Right atrium auricular region (tissue), 2 donors: ENCODE measurements at places on chromosomes 7 and 10. TPM values are rescaled to one million over a fixed set of nuclear protein-coding genes. Genes with fewer than 3 reads are reported as not detected.

DNA sequence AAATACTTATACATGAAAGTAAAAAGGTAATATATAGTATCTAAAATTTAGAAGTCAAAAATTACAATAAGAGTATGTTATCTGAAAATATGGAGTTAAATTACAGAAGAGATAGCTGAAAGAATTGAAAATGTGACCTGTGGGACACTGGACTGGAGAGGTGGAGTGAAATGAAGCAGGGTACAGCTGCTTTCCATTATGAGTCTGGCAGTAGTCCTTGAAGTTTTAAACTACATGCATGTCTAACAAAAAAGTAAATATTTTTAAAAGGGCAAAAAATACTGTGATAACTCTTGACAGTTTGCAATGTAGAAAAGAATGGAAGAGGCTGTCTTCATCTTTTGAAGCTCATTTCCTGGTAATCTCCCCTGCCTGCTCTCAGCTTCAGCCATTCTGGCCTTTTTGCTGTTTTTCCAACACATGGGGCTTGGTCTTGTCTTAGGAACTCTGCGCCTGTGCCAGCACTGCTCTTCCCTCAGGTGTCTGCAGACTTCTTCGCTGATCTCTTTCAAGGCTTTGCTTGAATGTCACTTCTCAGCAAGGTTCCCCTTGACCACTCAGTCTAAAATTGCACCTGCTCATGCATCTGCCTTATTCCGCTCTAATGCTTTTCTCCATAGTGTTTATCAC, 36.9 kb downstream of the PTPRZ1 start:
- H3K27ac ChIP-seq: no peak overlapping the region
- no peaks in the 10 kb centered on the region for H3K4me1 ChIP-seq
- H3K36me3 ChIP-seq: no peaks in the 10 kb centered on the region
- H3K4me3 ChIP-seq: no peak overlapping the region
- no peaks in the 10 kb centered on the region for H3K27me3 ChIP-seq

DNA sequence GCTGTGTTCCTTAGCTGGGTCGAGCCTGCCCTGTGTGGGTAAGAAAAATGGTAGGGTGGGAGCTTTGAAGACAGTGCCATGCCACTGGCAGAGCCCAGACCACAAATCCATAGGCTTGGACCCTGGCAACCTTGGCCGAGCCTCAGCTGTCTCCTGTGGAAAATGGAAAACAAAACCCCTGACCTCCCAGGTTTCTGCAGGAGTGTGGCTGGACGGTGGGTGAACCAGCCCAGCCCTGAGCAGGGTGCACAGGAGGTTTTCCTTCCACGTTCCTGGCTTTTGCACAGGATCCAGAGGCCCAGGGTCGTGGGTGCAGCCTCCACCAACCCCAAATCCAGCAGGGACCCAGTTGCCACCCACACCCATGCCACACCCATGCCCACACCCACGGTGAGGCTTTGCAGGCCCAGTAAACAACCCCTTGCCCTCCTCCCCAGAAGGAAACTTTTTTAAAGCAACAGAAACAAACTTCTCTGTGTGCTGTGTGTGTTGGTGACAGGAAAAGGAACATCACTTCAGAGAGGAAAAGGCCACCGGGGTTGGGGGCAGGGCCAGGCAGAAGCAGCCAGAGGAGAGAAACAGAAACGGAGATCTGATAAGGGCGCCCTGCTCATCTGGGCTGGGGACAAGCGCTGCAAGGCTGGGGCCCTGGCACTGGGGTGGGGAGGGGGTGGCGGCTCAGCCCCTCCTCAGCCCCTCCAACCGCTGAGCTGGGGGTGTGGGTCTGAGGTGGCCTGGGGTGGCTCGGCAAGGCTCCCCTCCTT, 20.7 kb upstream of the ZMIZ1 start:
- no peak for DNase-seq
- no peak overlapping the region for H3K27ac ChIP-seq
- H3K36me3 ChIP-seq: no peaks in the 10 kb centered on the region
- peaks cover 8% of the 10 kb centered on the region for H3K4me1 ChIP-seq

DNA sequence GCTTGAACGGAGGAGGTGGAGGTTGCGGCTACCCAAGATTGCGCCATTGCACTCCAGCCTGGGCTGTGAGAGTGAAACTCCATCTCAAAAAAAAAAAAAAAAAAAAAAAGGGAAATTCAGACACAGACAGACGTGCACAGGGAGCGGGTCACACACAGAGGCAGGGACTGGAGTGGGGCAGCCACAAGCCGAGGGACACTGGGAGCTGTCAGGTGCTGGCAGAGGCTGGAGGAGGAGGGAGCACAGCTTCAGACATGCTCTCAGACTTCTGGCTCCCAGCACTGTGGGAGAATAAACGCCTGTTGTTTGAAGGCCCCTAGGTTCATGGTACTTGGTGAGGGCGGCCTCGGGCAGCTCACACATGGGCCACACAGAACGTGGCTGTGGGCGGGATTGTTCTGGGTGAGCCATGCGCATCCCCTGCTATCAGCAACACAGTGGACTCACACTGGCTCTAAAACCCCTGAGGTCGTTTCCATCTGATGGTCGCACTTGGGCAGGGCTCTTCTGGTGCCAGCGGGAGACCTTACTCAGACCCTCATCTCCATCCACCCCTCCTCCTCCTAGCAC, 375.9 kb downstream of the DNAJB6 start:
- H3K4me3 ChIP-seq: no peak overlapping the region
- no peak for DNase-seq
- H3K27me3 ChIP-seq: no peaks in the 10 kb centered on the region

ZCCHC24 gene
- 85.9 TPM for total RNA-seq

GRCh38 chr7:124032369-124033094, at the start of gene TMEM229A:
Gene TMEM229A (minus strand): TSS chr7:124033067. CDS start chr7:124033003, 64 bp downstream.
- H3K36me3 ChIP-seq: no peaks in the 10 kb centered on the region
- H3K27me3 ChIP-seq: no peaks in the 10 kb centered on the region
- peak within 1 kb of the TSS; percentile 55 for H3K4me3 ChIP-seq
- no peak for DNase-seq

- no peaks in the 10 kb centered on the region for H3K4me1 ChIP-seq
- no peak overlapping the region for H3K27ac ChIP-seq
These were observed 288.0 kb downstream of the FGFR2 start for GRCh38 chr10:121310151-121310711.

CHN2 gene
- 2.7 TPM for total RNA-seq

SRRM3 gene
- total RNA-seq: 17.5 TPM

CALHM3 gene
- not detected for total RNA-seq

DNA sequence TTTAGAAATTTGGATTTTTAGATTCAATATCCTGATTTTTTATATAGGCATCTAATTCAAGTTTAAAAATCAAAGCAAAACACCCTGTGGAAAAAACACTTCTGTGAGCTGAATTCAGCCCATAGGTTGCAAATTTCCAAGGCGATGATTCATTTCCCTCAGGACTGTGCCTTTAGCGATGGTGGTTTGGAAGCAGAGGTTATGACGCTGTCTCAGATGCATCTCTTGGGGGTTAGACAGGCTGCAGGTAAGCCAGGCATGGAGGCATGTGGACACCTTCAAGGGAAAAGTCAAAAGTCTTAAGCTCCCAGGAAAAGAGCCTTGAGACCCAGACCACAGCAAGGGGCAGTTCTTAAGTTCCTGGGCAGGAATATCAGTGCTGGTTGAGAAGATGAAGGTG, 9.5 kb upstream of the FRA10AC1 start:
- no peak overlapping the region for H3K27ac ChIP-seq
- H3K4me1 ChIP-seq: no peaks in the 10 kb centered on the region
- no peaks in the 10 kb centered on the region for H3K36me3 ChIP-seq
- H3K27me3 ChIP-seq: no peaks in the 10 kb centered on the region
- DNase-seq: no peak

LRRN3 gene
- 6.6 TPM for total RNA-seq
